Stimulated activated CD4-positive, alpha-beta T cell treated with anti-CD3 and anti-CD28 coated beads, TNF-alpha, amount 100 ng/mL, for 1 hour (primary cell): ENCODE measurements at places on chromosomes 2 and 18.

DNA sequence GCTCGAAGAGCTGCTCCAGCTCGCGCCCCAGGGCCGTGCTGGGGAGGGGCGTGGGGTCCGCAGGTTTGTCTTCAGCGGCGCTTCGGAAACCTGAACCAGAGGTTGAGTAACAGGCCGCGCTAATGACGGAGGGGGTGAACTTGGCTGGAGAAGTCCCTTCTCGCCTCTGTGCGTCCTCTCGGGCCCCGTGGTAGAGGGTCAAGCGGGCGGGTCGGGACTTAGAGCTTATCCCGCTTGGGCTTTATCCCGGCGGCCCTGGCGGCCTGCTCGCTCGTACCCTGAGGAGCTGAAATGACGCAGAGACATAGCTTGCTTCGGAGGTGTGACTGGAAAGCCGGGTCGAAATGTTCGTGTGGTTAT lies 479 bp downstream of the RNMT start:
- no peak for DNase-seq

DNA sequence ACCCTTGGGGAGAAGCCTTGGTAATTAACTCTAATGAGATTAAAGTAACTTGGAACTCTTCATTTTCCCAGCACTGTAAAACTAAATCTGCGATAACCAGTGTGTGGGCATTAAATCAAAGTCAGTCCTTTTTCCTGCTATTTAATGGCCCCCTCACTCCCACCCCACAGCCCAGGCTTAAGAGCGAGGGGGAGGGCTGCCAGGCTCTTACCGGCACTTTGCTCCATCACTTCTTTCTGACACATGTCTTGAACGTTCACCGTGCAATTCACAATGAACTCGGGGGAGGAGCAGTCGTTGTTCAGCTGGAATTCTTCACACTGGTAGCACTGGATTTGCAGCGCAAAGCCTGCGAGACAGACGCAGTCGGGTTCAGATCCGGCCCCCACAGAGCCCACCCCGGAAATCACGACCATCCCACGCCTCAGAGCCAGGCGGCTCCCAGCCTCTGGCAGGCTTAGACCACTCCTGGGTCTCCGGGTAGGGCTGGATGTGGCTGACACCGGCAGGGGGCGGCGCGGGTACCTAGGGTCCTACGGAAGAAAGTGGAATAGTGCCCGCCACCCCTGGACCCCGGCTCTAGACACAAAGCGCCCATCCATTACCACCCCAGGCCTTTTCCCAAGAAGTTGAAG lies 1.7 kb downstream of the LYPD1 start:
- DNase-seq: no peak

GRCh38 chr2:208139447-208139846 lies 6.5 kb downstream of the CRYGB start:
- no peak for DNase-seq

GRCh38 chr2:37653805-37654378 lies 17.6 kb downstream of the CDC42EP3 start:
- DNase-seq: no peak

DNA sequence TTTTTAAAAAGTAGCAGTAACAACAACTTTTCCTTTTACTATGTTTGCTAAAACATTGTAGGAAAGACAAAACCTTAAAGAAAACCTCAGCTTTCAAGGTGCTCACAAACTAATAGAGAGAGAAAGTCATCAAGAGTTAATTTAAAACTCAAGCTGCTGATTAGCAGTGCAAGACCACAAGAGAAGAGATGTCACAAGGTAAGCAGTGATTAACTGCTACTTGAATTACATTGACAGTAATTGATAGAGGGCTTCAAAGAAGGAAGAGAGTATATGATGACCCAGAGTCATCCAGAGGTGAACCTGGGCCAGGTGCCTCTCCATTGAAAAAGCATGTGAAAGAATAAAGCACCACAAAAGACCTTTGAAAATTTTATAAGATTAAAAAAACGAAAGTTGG lies 939.6 kb upstream of the CNTNAP5 start:
- no peak for DNase-seq

DNA sequence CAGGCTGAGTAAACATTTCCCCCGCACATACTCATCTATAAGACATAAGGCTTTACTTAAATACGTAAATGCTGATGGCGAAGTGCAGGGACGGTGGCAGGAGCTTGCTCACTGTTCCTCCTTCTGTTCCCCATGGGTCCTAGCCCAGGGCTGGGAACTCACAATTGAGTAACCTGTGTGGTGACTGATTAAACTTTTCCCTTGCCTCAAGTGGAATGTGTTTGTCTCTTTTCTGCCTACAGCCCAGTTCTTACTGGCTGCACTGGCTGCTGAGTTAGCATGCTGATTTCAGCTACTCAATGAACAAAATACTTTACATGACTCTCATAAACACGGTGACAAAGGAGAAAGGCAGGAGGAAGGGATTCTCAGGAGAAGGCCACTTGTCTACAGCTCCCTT lies 87.3 kb downstream of the MARCO start:
- no peak for DNase-seq

GRCh38 chr2:237213315-237214022 lies 127.8 kb downstream of the COPS8 start:
- no peak for DNase-seq

DNA sequence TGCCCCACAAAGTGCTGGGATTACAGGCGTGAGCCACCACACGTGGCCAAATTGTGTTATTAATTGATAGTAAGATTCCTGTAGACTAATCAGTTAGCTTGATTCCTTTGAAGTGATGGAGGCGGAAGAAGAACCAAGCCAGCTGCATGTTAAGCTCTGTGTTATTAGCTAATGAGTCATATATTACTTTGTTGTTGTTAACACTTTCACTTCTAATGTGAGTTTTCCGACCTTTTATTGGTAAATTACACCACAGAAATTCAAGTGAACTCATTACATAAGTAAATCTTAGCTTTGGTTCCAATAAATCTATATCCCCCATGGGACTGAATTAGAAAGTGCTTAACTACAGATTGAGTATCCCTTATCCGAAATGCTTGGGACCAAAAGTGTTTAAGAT lies 20.3 kb downstream of the CHMP1B start:
- DNase-seq: no peak

DNA sequence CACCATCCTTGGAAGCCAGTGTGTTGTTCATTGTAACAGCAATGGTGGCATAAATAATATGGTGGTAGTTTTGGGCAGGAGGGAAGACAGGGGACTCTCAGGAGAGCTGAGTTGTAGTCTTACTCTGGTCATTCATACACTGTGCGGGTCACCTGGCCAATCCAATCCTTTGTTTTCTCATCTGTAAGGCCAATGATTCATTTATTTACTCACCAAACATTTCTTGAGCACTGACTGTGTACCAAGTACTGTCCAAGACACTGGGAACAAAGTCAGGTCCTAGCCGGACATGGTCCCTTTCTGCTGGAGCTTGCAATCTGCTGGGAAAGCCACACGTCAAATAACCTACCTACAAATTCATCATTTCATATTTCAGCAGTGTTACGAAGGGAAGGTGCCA lies 302.7 kb downstream of the CYP26B1 start:
- no peak for DNase-seq

DNA sequence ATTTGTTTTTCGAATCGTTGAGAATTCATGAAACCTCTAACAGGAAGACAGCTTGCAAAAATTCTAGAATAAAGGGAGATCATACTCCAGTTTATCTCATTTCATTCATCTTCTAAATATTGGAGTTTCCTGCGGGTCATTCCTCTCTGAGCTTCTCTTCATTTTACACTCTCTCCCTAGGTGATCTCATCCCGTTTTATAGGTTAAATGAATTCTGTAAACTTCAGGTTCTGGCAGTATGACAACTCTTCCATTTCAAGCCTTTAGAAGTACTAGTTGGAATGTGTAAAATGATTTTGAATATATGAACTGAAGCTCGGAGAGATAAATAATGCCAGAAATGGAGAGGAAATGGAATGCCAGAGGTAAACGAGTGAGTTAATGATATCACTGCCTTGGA lies 312.4 kb downstream of the METTL4 start:
- no peak for DNase-seq

GRCh38 chr2:16296038-16296290 lies 355.6 kb downstream of the MYCN start:
- no peak for DNase-seq

- DNase-seq: no peak
Measured at GRCh38 chr2:54862229-54862628, 138.8 kb downstream of the EML6 start.

- DNase-seq: no peak
Measured at GRCh38 chr2:214203214-214203613, 207.6 kb upstream of the VWC2L start.

DNA sequence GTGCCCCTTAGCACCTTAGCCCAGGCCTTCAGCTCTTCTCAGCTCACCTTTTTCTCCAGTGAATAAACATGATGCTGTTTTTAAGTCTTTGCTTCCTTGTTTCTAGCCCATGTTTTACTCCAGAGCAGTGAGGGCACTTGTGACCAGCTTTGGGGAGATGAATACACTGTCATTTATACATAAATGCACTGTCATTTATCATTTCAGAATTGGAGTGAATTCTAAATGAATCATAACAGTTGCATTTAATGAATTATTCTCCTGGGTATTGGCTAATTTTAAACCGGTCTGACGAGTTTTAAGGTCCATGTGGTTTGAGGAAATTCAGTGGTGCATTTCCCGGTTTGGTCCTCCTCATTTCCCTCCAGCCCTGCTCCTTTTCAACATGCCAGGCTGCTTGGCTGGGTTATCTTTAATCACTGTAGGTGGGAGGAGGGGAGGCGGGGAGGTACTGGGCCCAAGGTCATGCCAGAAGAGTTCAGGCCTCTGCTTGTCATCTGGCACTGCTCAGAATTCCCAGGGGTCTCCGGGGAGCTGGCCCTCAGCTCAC lies 23.9 kb downstream of the PRKCE start:
- no peak for DNase-seq

DNA sequence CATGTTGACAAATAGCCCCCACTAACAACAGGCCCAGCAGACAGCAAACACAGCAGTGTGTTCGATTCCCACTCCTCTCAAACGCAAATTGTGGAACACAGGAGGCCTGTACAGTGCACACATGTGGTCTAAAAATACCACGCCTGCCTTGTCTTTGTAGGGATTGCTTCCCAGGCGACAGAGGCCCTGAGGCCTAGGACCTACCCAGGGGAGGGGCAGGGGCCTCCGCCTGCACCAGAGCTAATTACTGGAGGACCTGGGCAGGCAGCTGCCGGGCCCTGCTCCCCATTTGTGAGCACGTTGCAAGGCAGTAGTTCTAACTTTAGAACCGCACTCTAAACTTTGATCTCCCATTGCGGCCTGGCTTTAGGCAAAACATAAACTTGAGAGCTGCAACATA lies 316.0 kb downstream of the TXNL1 start:
- DNase-seq: no peak

GRCh38 chr2:37282746-37283145 lies 41.9 kb downstream of the PRKD3 start:
- no peak for DNase-seq

DNA sequence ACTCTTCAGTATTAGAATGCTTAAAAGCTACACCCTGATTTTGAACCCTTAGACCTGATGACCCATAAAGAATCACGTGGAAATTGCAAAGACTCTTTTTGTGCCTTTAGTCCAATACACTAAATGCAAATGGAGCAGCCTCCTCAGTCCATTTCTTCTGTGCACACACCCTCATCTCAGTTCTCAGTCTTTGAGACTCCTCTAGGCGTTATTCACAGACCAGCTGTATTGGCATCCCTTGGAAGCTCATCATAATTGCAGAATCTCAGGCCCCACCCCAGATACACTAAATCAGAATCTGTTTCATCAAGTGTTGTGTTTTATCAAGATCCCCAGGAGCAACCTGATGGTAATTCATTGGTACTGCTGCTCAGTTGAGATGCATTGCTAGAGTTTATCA lies 335.0 kb upstream of the ATP5MC3 start:
- DNase-seq: no peak

- no peak for DNase-seq
Measured at GRCh38 chr2:59540864-59541263, 1012.6 kb downstream of the BCL11A start.

GRCh38 chr2:7841751-7842150 lies 840.1 kb upstream of the ID2 start:
- no peak for DNase-seq

GRCh38 chr18:27838225-27838624 lies 338.7 kb downstream of the CDH2 start:
- no peak for DNase-seq

- no peak for DNase-seq
Measured at GRCh38 chr2:211085056-211085680, 528.8 kb downstream of the CPS1 start.

- DNase-seq: no peak
Measured at GRCh38 chr2:141440072-141440635, 690.7 kb downstream of the LRP1B start.

DNA sequence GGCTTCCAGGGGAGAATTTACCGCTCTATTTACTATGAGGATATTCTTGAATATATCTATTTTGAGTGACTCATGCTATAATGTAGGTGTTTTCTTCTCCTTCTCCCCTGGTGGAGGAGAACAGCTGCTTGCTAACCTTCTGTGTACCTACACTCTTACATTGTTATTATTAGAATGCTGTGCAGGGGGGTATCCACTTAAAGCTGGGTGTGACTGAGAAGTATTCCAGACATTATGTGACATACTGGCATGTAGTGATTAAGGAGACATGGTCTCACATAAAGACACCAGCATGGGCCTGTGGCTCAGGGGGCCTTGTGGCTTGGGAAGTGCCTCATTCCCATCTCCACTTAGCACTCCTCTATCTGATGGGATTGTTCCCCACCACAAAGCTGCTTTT lies 287.9 kb downstream of the PTPRM start:
- DNase-seq: no peak

DNA sequence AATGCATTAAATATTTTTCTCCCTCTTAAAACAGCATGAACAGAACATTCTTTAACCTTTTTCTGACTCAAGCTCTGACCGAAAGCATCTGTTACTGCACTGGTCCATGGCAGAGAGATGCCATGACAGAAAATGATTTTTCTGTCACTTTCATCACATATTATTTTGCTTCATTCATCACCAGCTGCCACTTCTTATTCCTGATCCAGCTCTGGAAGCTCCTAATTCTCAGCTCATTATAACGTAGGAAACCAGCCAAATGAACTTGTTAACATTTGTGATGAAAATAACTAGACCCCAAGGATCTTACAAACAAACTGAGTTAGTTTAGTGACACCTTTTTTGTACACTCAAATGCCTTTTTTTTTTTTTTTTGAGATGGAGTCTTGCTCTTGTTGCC lies 7.6 kb upstream of the CFLAR start:
- DNase-seq: no peak

DNA sequence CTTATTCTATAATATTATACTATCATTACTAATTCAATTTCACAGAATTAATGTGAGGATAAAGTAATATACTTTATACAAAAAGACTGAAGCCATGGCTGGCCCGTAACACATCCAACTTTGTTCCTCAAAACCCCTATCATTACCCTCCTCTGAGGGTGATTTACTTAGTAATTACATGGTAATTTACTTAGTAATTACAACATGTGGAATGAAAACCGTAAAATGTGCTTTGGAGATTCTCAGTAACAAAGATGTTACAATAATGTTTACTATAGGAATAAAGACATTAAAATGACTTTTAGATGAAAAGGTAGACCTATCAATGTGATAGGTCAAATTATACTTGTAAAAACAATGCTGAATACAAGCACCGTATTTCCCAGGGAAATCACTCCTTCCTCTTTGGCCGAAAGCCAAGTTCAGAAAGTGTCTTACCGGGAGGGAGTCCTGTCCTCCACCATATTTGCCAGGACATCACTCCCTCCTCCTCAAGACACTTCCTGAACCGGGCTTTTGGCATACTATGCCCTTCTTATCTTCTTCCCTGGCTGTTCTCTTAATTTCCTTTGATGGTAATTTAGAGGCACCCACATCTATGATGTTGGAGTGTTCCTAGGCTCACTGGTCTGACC lies 1047.8 kb downstream of the SOCS6 start:
- no peak for DNase-seq
